ENCODE measurements at places on chromosomes 4 and X. TPM values are rescaled to one million over a fixed set of nuclear protein-coding genes. Genes with fewer than 3 reads are reported as not detected.

- DNase-seq, result no peak
Observed at GRCh38 chrX:112714357-112714918, 34.7 kb upstream of the LHFPL1 start.

GRCh38 chrX:68794461-68794860, 34.4 kb upstream of the EFNB1 start:
- DNase-seq, result no peak

Gene NALF2
- total RNA-seq, result 0.32 TPM

- no peak for DNase-seq
Observed at GRCh38 chr4:159151689-159152088, 48.8 kb downstream of the RAPGEF2 start.

GRCh38 chr4:125104616-125105015, 210.1 kb upstream of the FAT4 start:
- no peak for DNase-seq

- no peak for DNase-seq
Observed at GRCh38 chr4:22842360-22843018, 149.8 kb downstream of the GBA3 start.

GRCh38 chr4:76987153-76987591, 37.6 kb downstream of the SEPTIN11 start:
- DNase-seq, result no peak

- DNase-seq, result no peak
Observed at GRCh38 chrX:120677004-120677652, 47.3 kb upstream of the C1GALT1C1 start.
